Daoy (cell line): ENCODE measurements at places on chromosomes 2 and 18. TPM values are rescaled to one million over a fixed set of nuclear protein-coding genes. Genes with fewer than 3 reads are reported as not detected.
A peak's percentile ranks its signal among the peaks of the same experiment; 100 is the strongest.

- DNase-seq: no peak
These were observed 322.0 kb downstream of the PRKCE start for GRCh38 chr2:45973426-45973825.

- peak; percentile 29 for DNase-seq
These were observed 288.5 kb downstream of the TNS1 start for GRCh38 chr2:217714287-217714751.

GRCh38 chr2:188315750-188316149 lies 24.1 kb downstream of the GULP1 start:
- no peak for DNase-seq

GRCh38 chr2:159444754-159445153 lies 158.3 kb upstream of the WDSUB1 start:
- DNase-seq: no peak

GRCh38 chr2:238059505-238059904 lies 1.3 kb upstream of the SCLY start:
- no peak for DNase-seq

- DNase-seq: no peak
These were observed 8.0 kb upstream of the SIX3 start for GRCh38 chr2:44933434-44933951.

DNA sequence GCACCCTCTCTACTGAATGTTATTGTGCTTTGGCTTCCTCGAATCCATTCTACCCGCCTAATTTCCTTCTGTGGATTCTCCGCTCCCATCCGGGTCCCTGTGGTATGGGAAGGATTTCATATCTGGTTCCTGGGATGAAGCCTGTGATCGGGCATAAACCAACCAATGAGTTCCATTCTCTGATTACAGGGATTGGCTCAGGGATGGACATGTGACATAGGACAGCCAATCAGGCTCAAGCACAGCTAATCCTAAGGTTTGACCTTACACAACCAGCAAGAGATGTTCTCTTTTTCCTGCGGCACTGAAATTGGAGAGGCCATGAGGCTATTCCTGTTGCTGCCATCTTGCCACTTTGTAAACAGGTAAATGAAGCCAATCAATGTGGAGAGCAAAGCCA lies 168.1 kb upstream of the SMAD2 start:
- DNase-seq: no peak

COL3A1 gene
- total RNA-seq: 9.3 and 12.6 TPM in 2 replicates

C2orf81 gene
- total RNA-seq: 1.4 TPM in 2 replicates

RAX gene
- not detected in 2 replicates for total RNA-seq

GATA6 gene
- 18.2 and 19.0 TPM in 2 replicates for total RNA-seq
